ENCODE measurements at places on chromosomes 16 and 17.
A peak's percentile ranks its signal among the peaks of the same experiment; 100 is the strongest.

- no peak for DNase-seq
Measured at GRCh38 chr16:2429771-2430663, 770 bp downstream of the CCNF start.

DNA sequence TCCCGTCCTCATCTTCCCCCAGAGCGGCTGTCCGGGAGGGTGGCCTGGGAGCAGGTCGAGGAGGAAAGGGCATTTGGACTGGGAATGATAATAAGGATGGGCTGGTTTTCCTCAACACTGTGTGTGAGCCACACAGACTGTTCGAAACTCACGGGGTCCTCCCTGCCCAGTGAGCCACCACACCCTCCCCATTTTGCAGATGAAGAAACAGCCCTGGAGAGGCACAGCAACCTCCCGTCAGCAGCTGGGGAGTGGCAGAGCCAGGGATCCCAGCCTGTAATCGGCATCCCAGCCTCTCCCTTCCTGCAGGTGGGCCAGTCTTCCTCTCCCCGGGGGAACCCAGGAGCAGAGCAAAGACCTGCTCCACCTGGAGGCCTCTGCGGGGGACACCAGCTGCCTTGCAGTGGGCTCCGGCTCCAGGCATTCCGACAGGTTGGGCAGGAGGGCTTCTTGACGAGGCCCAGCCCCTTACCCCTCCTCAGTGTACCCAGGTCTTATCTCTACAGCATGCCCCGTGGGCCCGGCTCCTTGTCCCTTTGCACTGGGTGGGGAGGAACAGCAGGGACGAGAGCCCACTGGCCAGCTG, 23.8 kb downstream of the ENGASE start:
- DNase-seq = no peak

- DNase-seq = no peak
Measured at GRCh38 chr17:37677021-37677420, 33.8 kb upstream of the DDX52 start.

- DNase-seq = peak; percentile 31
Measured at GRCh38 chr16:2043667-2044451, 3.8 kb downstream of the NTHL1 start.

- peak; percentile 92 for DNase-seq
Measured at GRCh38 chr17:21252796-21253645, at the start of gene NATD1. Gene NATD1, minus strand, starts transcription at chr17:21253410. Its CDS starts 146 bp downstream, at chr17:21253264.

DNA sequence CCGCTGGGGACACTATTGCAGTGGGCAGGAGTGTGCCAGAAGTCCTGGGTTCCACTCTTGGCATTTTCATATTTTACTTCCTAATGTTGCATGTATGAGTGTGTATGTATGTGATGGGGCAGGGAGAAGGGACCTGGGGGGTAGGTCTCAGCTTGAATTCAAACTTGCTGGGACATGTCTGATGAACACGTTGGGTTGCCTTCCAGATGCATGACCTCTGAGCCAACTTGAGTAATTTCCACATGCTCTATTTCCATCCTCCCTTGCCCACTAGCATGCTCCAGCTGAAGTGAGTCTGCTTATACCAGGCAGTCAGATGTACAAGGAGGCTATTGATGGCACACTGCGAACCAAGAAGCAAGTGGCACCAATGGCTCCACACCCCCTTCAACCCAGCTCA, 32.9 kb upstream of the SRSF1 start:
- DNase-seq = no peak

GRCh38 chr17:73336408-73337329, 24.9 kb upstream of the CDC42EP4 start:
- no peak for DNase-seq

DNA sequence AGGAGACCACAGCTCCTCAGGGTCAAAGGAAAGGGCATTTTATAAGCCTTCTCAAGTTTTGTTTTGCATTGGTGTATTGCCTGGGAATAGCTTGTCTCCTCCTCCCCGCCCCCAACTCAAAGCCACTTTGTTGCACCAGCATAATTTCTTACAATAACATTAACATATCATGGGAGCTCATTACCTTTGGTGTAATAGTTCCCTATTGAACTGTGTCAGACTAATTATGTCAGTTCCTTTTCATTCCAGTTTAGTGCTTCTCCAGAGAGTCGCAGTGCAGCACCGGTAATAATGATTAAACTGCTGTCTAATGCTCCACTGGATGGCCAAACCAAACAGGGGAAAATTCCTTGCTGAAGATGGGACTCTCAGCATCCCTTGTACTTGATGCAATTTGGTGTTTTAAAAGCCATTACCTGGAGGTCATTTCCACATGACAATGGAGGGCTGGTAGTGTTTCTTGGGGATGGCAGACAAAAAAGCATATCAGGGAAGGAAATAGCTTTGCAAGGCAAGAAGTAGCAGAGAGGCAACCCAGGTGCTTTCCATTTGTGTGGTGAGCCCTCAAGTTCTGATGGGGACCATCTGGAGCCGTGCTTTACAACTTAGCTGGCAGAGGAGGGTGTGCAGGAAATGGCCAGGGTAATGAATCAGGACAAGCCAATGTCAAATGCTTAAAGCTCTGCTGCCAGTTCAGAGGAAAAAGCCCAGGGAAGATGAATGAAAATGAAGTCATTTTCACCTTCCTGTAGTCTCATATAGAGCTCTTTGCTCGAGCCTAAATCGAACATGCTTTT, 91.5 kb upstream of the NLRP1 start:
- no peak for DNase-seq

GRCh38 chr17:81735264-81736102, 23.4 kb downstream of the SLC25A10 start:
- DNase-seq = no peak

DNA sequence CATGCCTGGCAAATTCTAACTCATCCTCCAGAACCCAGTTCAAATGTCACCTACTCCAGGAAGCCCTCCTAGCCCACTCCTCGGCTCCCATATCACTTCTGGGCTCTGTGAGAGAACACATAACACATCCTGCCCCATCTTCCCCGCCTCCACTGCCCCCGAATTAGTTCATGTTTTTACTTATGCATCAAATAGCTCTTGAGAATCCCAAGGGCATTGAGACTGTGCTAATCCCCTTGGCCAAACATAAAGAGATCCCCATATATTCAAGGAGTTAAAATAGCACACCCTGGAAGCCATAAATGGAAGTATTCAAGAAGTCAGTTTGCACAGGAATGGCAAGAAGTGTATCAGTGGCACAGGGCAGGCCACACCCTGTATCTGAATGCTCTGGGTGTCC, 2.0 kb upstream of the CREBBP start:
- DNase-seq = no peak

DNA sequence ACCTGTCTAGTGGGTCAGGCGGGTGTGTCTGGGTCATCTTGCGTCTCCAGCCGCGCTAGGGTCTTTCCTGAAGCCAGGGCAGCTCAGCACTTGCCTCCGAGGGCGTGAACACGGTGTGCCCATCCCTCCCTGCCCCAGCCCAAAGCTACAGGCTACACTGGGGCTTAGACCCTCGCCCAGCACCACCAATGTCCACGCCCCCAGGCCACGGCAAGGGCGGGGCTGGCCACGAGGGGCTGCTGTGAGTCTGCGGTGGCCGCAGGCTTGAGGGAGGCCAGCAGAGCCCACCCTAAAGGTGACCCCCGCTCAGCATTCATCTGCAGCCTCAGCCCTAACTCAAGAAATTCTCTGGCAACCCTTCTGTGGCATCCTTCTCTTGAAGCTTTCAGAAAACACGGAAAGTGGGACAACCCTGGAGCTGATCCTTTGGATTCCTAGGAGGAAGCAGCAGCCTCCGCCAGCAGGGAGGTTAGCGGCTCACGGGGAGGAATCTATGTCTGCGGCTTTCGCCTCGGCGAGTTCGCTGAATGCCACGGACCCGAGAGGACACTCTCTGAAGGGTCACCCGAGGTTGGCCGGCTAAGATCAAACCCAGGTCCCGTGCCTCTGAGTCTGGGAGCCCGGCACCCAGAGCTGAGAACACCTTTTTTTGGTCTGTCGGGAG, 41.7 kb downstream of the TIMM22 start:
- DNase-seq = no peak

GRCh38 chr17:2023692-2024571, 1.2 kb downstream of the RTN4RL1 start:
- DNase-seq = no peak

DNA sequence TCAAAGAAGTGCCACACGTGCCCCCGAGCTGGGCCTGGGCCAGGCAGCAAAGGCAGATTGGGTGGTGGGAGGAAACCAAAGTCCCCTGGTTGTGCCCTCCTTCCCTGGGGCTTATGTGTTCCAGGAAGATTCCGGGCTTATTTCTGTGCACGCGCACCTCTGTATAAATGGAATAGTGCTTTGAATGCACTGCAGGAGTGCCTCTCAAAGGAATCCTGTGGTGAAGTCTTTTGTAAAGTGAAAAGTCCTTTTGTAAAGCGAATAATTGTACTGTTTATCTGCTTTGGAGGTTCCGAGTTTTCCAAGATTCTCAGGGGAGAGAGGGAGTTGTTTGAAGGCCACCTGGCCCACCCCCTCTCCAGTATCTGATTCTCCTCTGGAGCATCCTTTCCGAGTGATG, 26.8 kb downstream of the C17orf75 start:
- DNase-seq = no peak

GRCh38 chr16:57901480-57902069, 69.4 kb downstream of the CNGB1 start:
- DNase-seq = no peak

DNA sequence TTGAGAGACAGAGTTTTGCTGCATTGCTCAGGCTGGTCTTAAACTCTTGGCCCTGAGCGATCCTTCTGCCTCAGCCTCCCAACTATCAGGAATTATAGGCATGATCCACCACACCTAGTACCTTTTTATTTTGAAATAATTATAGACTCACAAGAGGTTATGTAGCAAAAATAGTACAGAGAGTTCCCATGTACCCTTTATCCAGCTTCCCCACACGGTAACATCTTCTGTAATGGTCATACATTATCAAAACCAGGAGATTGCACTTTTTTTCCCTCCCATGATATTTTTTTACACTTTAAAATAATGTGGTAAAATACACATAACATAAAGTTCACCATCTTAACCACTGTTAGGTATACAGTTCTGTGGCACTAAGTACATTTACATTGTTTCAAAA, 28.8 kb upstream of the CACNG4 start:
- no peak for DNase-seq

- DNase-seq = no peak
Measured at GRCh38 chr17:55300479-55301290, 35.9 kb downstream of the HLF start.

GRCh38 chr16:15911198-15911597, 22.8 kb upstream of the CEP20 start:
- DNase-seq = no peak

GRCh38 chr17:70388326-70388725, 219.0 kb downstream of the KCNJ2 start:
- no peak for DNase-seq

DNA sequence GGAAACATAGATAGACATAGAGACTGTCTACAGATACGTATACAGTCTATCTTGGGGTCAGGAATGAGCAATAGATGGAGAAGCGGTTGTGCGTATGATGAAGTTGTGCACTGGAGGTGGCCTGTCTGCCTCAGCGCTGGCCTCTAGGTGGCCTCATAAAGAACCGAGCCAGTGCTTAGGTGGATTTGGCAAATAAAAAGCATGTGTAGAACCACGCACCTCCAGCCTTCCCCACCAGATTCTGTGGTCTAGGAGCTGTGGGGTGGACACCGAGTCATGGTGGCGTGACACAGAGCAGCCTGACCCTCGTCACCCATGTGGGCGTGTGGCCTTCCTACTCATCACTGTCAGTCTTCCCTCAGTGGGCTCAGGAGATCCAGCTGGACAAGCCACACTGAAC, 34.0 kb downstream of the PGS1 start:
- DNase-seq = no peak

DNA sequence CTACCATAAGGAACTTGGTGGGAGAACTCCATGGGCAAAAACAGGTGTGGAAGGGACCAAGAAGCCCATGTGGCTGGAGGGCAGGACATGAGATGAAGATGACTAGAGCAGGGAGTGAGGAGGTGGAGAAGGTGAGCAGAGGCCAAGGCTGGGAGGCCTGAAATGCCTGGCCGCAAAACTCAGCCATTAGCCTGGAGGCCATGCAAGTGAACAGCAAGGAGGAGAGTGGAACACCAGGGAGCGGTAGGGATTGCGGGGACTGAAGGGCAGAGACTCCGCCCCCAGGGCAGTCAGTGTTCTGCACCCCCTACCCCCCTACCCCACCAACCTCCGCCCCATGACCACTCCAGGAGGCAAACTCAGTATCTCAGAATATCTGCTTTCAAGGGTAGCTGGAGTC, 17.0 kb downstream of the BCL7C start:
- DNase-seq = no peak

DNA sequence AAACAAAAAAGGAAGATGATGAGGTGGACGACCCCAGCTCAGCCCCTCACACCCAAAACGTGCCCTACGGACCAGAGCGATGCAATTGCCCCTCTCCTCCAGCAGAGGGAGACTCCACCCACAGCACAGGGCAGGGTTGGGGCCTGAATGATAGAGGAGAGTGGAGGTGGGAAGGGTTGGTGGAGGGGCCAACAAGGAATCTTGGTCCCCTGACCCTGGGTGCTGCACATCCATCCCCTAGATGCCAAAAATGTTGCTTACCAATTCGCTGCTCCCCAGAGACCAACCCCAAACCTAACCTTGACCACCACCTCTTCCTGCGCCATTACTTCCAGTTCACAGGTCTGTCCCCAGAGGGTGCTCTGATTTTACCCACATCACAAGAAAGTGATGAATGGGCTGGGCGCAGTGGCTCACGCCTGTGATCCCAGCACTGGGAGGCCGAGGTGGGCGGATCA, 12.9 kb downstream of the P2RX5 start:
- no peak for DNase-seq

GRCh38 chr17:51869387-51869786, 289.1 kb downstream of the CA10 start:
- DNase-seq = no peak

- no peak for DNase-seq
Measured at GRCh38 chr17:63082273-63082861, 116.3 kb downstream of the TANC2 start.

GRCh38 chr17:10270258-10270657, 71.9 kb upstream of the GAS7 start:
- no peak for DNase-seq

- DNase-seq = peak; percentile 26
Measured at GRCh38 chr17:27294689-27295630, 1.0 kb downstream of the WSB1 start.

GRCh38 chr17:72119873-72120641, 763 bp upstream of the SOX9 start:
- DNase-seq = no peak

- no peak for DNase-seq
Measured at GRCh38 chr17:50310455-50311111, 35.3 kb upstream of the XYLT2 start.

GRCh38 chr17:81484195-81484979, 28.2 kb downstream of the ACTG1 start:
- peak; percentile 46 for DNase-seq

- no peak for DNase-seq
Measured at GRCh38 chr16:65510850-65511249, 389.0 kb upstream of the CDH11 start.

All from amygdala (tissue), 56 donors.